Mesothelial cell of epicardium (in vitro differentiated cells): ENCODE measurements at places on chromosomes 5 and 9. TPM values are rescaled to one million over a fixed set of nuclear protein-coding genes. Genes with fewer than 3 reads are reported as not detected.
A peak's percentile ranks its signal among the peaks of the same experiment; 100 is the strongest.

DNA sequence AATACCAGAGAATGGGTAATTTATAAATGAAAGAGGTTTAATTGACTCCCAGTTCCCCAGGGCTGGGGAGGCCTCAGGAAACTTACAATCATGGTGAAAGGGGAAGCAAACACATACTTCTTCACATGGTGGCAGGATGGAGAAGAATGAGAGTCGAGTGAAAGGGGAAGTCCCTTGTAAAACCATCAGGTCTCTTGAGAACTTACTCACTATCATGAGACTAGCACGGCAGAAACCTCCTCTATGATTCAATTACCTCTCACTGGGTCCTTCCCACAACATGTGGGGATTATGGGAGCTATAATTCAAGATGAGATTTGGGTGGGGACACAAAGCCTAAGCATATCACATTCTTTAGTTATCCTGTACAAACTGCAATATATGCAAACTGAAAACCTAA lies 609.4 kb downstream of the MTRR start:
- no peak for DNase-seq

- DNase-seq, result peak; percentile 46
Observed at GRCh38 chr5:33891788-33892619, at the start of gene ADAMTS12. ADAMTS12 (minus strand) TSS chr5:33891990; CDS start chr5:33891856, 134 bp downstream.

DNA sequence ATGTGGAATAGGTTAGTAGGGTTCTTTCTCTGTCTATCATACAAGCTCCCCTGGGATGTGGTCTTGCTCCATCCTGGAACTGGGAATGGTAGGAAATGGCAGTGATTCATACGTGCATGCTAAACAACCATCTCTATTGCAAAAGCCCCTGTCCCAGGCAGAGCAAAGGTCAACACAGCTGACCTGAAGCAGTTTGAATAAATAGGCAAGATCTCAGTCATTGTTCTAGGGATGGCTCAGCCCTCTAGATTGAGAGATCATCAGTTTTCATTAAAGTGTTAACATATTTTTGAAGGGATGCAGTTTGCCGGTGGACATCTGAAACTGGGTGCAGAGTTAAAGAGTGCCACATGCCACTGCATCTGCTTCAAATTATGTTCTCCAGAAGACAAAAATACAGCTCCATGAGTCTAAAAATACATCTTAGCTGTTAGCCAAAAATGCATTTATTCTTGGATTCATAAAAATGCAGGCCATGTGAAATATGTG lies 224.1 kb downstream of the ESM1 start:
- DNase-seq, result no peak

GRCh38 chr5:79581535-79581934 lies 30.7 kb upstream of the TENT2 start:
- no peak for DNase-seq

- DNase-seq, result peak; percentile 47
Observed at GRCh38 chr5:154756868-154757813, 2.0 kb downstream of the LARP1 start.

- no peak for DNase-seq
Observed at GRCh38 chr5:31397926-31398557, 133.9 kb downstream of the DROSHA start.

DNA sequence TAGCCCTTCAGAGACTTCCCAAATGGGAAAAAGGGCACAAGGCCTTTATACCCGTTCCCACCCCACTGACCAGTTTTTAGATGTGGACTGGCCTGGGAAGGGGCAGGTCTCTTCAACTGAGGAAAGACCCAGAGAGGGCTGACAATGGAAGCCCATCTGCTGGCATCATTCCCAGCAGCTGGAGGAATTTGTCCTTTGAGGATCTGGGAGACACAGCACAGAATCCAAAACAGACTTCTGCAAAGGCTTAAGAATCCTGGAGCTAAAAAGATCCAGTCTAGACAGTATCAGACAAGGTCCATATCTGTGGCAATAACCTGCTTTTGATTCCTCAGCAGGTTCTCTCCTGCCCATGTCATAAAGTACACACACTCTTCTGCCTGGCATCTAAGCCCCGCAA lies 329.2 kb downstream of the TMEM167A start:
- no peak for DNase-seq

- no peak for DNase-seq
Observed at GRCh38 chr5:143002459-143003327, 232.5 kb downstream of the ARHGAP26 start.

- DNase-seq, result no peak
Observed at GRCh38 chr5:57243286-57244137, 69.7 kb downstream of the GPBP1 start.

GRCh38 chr5:124655921-124656511 lies 90.4 kb downstream of the ZNF608 start:
- no peak for DNase-seq

GRCh38 chr5:171312129-171312974 lies 3.3 kb downstream of the TLX3 start:
- DNase-seq, result no peak

DNA sequence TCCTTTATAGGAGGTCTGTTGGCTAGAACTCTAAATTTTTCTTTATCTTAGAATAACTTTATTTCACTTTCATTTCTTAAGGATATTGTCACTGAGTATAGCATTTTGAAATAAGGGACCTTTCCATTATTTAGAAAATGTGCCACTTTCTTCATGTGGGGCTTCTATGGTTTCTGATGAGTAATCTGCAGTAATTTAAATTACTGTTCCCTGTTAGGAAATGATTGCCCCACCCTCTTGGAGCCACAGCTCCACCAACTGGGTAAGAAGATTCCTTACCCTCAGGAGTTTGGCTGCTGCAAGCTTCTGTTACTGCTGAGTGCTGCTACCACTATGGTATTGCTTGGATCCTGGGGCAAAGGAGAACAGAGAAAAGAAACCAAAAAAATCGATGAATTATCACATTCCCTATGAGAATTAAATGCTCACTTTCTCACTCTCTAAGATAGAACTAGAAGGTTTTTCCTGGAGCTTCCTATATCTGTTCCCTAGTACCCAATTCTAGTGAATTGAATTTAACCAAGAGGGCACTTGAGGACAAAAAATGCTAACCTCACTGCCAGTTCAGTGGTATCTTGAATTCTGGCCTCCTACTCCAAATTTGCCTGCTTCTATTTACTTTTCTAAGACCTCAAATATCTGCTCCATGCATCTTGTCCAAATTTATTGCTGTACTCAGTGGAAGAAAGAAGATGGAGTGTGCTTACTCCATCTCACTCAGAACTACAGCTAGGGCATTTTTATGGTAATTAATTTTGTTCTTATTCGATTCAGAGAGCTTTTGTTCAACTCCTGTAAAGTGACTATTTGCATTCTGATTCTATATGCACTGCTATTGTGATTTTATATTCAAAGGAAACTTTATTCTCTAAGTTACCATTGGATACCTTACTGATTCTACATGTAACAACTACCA lies 2111.3 kb downstream of the MAT2B start:
- DNase-seq, result no peak

DNA sequence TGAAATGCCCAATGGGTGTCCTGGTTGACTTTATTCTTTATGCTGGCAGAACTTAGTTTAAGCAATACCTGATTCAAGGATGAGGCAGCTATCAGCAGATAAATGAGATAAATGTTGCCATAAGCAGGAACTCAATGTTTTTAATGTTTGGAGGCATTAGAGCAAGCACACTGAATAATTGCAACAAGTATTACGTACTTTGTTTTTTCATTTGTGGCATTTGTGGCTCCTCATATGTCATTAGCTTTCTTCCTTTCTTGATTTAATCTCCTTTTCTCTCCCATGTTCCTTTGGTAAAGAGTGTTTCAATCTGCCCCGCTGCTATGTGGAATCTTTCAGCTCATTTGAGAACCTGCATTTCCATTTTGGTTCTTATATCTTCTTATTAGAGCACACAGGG lies 6.4 kb upstream of the NR3C1 start:
- no peak for DNase-seq

- no peak for DNase-seq
Observed at GRCh38 chr9:93653760-93654159, 77.4 kb downstream of the PHF2 start.

GRCh38 chr9:125821078-125821477 lies 73.9 kb downstream of the PBX3 start:
- no peak for DNase-seq

GRCh38 chr5:132653716-132654115 lies 4.3 kb upstream of the IL13 start:
- DNase-seq, result no peak

GRCh38 chr5:160792281-160792680 lies 59.7 kb downstream of the ATP10B start:
- DNase-seq, result no peak

- DNase-seq, result no peak
Observed at GRCh38 chr5:169174923-169175322, 126.0 kb downstream of the SLIT3 start.

- no peak for DNase-seq
Observed at GRCh38 chr9:15741015-15741414, 188.2 kb downstream of the CCDC171 start.

DNA sequence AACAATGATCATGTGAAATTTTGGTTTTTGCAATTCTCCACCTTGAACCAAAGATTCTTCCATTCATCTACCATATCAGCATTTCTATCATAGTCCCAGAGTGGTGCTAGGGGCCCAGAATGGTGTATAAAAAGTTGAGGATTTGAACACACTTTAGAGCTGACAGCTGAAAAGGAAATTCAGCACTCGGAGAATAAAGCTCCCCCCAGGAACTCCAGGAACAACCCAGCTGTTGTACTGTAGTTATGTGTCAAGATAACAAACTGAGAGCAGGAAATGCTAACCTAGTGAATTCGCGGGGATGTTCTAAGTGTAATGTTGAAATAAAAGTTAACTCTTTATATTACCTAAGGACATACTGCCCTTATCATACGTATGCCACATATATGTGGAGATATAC lies 216.7 kb downstream of the NFIB start:
- DNase-seq, result no peak

DNA sequence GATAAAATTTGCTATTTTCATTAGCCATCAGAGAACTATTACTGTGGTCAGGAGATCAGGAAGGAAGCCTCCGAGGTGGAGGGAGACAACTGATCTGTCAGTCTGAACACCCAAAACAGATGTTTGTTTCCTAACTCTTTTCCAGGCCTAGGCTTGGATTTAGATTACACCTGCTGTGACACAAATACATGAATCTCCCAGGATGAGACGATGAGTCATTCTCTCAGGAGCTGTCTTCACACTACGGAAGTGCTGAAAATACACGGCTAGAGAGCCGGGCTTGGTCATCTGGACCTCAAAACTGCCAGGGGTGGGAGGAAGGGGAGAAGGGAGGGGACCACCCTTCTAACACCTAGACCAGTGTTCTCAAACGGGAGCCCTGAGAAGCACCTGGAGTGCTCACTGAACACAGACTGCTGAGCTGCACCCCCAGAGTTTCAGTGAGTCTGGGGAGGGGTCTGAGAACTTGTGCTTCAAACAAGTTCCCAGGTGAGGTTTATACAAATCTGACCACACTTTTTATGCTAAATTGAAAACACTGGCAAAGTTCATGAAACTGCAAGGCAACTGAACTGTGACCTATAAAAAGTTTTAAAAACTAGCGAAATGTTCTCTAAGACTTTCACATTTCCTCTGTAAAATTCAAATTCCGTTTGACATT lies 80.3 kb upstream of the EQTN start:
- no peak for DNase-seq

Gene NOXA1
- 19.9 to 22.1 TPM (median 21.4 TPM) in 3 replicates for total RNA-seq

Gene WDR38
- total RNA-seq, result not detected in 3 replicates

Gene ITGA1
- 8.3 to 10.8 TPM (median 9.1 TPM) in 3 replicates for total RNA-seq

Gene DCTN4
- total RNA-seq, result 75.7 to 82.4 TPM (median 76.1 TPM) in 3 replicates

Gene DAPK1
- 239 to 246 TPM (median 240 TPM) in 3 replicates for total RNA-seq

Gene ANKDD1B
- 0.95 to 1.5 TPM (median 1.1 TPM) in 3 replicates for total RNA-seq

Gene IL31RA
- total RNA-seq, result not detected in 3 replicates

Gene RUFY1
- 46.3 to 55.9 TPM (median 51.5 TPM) in 3 replicates for total RNA-seq

Gene DRD1
- total RNA-seq, result 0.34 to 0.54 TPM (median 0.40 TPM) in 3 replicates
